ENCODE measurements at places on chromosomes 5 and 9.
A peak's percentile ranks its signal among the peaks of the same experiment; 100 is the strongest.

DNA sequence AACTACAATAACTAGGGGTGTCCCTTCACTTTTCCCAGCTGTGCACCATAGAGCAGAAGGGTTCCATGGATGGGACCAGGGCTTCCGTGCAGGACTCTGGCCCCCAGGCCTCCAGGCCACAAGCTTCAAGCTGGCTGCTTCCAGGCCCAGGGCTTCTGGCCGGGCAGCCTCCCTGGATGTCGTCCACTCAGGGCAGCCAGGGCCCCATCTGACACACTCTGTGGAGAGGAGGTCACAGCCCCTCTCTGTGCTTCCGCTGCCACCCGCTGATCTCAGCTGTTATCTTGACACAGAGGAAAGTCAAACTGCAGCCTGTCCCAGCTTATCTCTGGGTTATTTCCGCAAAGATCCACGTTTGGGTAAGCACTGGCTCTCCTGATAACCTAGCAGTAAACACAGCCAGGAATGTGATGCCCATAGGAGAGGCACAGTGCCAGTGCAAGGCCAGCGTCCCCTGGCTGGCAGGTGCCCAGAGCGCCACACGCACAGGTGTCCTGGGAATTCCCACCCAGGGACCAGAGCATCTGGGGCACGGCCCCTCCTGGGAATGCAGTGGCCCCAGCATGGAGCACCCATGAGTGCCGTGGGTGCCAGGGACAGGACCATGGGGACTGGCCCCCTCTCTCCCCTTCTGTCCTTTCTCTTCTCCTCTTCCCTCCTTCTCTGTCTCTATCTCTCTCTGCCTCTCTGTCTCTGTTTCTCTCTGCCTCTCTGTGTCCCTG, 15.6 kb upstream of the SLC6A19 start:
- peak; percentile 81 for DNase-seq

GRCh38 chr9:69444791-69445190, 119.8 kb downstream of the ENTREP1 start:
- no peak for DNase-seq

DNA sequence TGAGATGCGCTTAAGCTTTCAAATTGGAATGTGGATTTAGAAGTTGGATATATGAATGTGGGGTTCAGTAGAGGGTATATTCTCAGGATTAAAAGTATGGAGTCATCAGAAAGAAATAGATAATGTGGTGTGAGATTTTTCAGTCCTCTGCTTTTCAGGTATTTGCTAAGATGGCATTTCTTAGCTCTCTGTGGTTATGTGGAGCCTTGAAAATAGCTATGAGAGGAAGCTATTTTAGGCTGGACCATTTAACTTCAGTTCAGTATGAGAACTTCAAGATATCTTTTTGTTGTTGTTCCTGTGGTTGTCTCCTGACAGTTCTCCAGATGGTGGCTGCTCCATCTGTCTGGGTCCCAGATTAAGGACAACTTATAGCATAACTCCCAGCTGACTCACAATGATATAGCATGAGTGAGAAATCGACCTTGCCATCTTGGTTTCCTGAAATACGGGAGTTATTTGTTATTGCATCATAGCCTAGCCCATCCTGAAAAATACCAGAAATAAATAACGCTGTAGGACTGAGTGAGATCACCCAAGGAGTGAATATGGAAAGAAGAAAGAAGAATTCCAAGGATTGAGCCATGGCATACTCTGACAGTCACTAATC, 461.5 kb downstream of the ANXA1 start:
- DNase-seq, result no peak

DNA sequence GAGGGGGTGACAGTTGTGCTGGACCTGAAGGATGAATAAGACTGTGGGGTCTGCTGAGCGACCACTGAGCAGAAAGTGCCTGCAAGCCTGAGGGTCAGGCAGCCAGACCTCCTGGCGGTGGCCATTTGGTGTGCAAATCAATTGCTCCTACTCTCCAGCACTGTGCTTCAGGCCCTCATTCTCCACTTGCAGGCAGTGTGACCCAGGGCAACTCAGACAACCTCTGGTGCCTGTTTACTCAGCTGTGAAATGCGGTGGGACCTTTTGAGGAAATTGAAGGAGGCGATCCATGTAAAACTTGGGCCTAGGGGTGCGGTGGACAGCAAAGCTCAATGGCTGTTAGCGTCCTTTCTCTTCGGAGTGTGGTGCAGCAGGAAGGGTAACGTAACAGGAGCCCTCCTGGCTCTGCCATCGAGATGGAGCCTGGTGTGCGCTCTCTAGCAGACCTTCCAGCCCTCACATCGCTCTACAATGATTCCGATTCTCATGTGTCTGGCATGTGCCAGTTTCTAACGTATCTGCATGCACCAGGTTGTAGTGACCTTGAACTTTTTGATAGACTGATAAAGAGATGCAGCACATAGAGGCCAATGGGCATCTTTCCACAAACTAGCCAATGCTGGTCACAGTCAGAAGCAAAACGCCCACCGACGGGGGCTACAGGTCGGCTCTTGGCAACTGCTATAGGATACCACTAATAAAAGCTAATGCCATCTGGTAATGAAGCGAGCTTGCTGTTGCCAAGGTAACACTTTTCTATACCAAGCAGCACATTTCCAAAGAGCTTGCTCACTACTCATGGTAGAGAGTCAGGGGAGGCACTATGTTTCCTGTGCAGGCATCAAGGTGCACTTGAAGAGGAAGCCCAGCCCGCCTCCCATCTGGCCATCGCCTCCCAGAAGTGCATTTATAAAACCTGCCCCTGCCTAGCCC, 159.7 kb upstream of the RAPGEF1 start:
- no peak for DNase-seq

DNA sequence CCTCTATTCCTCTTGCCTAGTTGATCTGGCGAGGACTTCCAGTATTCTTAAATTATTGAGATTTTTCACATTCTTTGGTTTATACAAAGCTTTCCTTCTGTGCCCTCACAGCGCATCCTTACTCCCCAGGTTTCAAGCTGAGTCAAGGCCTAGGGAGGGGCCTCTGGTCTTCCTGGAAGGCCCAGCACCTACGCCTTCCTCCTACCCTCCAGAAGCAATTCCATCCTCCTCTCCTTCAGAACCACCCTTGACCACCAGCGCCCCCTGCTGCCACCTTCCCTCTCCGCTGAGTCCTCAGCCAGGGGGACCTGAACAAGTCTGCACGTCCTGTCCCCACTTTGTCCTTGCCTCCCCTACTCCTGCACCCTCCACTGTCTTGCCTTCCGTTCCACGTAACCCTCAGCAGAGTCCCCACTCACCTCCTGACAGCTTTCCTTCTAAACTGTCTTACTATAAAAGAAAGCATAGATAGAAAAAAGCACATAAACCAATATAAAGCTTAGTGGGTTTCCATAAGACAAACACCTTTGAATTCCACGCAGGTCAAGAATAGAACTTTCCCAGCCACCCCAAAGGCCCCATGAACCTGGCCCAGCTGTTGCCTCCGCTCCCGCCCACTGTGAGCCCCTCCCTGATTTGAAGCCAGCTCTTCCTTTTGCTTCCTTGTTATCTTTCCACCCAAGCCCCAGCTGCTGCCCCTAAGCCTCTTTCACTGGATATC, 63.0 kb upstream of the CTSL start:
- DNase-seq, result peak; percentile 83

GRCh38 chr5:63958654-63959053, 3.6 kb downstream of the HTR1A start:
- no peak for DNase-seq

DNA sequence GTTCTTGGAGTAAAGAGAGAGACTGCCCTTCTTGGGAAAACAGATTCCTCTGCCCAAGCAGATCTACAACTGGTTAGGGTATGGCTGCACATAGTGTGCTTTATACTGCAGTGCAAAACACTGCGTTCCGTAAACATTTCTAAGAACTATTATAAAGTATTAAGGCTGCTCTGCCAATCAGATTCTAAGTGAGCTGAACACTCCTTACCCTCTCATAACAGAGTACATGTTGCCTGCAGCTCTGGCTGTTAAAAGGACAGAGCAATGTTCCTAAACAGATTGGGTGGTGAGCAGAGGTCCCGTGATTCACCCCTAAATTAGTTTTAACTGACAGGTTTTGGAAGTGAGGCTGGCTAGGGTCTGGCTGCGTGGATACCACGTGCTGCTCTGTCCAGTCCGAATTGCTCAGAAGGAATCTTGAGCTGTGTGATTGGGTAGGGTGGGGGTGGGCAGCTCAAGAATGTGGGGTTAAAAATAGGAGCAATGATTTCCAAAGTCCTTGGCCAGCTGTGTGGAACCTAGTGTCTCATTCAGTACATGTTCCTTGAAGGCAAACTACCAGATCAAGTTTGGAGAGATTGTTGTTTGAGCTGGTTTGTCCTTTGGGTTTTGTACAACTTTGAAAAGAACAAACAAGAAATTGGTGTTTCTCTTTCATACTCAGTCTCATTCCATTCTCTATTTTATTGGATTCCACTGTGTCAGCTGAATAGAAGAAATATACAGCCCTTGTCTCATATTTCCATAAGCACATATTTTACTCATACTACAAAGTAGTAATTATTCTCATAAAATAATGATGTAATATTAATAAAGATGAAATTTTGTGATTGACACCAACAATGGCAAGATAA, 497.6 kb upstream of the CD180 start:
- no peak for DNase-seq

DNA sequence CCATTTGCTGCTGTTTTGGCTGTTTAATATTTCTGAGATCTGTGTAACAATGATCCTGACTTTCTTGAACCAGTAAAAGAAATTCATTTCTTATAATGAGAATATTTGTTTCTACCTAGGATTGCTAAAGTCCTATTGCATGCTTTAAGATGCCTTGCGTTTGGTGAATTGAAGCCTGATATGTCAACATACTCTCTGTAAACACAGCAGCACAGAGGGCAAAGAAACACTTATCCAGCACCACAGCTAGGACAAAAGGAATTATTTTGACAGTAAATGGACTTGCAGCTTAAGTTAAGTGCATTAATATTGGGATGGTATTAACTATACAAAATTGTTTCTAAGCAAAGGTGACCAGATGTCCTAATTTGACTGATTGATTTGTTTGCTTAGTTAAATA, 2031.2 kb upstream of the CDH6 start:
- no peak for DNase-seq

DNA sequence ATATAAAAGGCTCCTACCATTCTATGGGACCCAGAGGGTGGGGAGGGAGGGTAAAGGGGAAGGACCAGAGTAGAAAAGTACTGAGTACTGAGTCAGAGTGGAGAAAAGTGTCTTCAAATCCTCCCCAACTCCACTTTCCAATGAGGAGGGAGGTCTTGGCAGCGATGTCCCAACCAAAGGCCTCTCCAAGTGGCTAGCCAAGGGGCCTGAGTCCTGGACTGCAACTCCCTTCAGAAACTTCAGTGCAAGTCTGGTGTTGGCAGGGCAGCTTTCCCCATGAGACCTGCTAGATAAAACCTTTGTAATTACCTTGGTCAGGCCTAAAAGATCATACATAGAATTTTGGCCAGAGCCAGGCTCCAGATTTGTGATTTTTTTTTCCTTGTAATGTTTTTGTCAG, 111.3 kb upstream of the TNPO1 start:
- DNase-seq, result no peak

- DNase-seq, result no peak
Observed at GRCh38 chr9:95807326-95807947, 68.1 kb upstream of the ERCC6L2 start.

- no peak for DNase-seq
Observed at GRCh38 chr9:16025627-16026026, 472.8 kb downstream of the CCDC171 start.

DNA sequence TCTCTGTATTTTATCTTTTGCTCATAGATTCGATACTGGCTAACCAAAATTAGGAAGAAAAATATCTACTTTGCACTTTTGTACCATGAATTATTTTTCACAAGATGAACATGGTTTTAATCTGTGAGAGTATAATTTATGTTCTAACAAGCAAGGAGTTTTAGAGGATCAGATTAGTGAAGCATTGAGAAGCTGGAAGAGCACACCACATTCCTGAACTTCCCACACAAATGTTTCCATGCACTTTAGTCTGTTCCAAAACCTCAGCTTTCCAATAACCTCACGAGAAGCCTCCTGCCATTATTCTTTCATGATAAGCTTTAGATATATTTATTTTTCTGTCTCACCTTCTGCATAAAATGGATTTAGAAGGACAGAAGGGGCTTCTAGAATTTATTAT, 98.7 kb upstream of the MPDZ start:
- DNase-seq, result no peak

- DNase-seq, result no peak
Observed at GRCh38 chr9:100167176-100167575, 68.1 kb downstream of the INVS start.

- no peak for DNase-seq
Observed at GRCh38 chr9:108617676-108618075, 238.1 kb downstream of the ACTL7B start.

GRCh38 chr9:107644733-107645463, 155.3 kb upstream of the KLF4 start:
- no peak for DNase-seq

GRCh38 chr5:137491121-137491520, 8.0 kb downstream of the SPOCK1 start:
- no peak for DNase-seq

DNA sequence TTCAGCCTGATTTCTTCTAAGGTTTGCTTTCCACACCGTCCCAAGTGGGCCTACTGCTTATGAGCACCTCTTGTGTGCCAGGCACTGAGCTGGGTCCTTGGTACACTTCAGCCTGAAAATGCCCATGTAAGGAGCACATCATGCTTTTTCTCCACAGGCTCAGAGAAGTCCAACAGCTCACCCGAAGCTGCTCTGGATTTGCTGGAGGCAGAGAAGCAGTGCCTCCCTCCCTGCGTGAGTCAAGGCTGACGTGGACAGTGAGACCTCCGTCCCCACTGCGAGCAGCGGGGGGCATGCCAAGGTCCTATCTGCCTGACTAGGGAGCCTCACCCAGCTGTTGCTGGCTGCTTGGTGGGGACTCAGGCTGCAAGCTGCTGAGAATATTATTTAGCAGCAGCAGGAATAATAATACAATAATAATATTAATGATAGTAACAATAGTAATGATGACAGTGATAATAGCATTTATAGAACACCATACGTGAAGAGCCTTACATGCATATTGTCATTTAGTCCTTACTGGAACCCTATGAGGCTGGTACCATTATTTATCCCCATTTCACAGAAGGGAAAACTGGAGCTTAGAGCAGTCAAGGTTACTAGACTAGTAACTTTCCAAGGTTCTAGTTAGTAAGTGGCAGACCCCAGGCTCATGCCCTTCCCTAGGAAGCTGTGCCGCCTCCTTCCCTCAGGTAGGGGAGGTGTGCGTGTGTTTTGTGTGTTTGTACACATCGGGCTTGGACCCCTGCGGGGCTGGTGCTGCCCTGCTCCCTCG, 194.8 kb downstream of the HSPA4 start:
- peak; percentile 48 for DNase-seq

- no peak for DNase-seq
Observed at GRCh38 chr9:132631280-132631679, 38.5 kb downstream of the DDX31 start.

DNA sequence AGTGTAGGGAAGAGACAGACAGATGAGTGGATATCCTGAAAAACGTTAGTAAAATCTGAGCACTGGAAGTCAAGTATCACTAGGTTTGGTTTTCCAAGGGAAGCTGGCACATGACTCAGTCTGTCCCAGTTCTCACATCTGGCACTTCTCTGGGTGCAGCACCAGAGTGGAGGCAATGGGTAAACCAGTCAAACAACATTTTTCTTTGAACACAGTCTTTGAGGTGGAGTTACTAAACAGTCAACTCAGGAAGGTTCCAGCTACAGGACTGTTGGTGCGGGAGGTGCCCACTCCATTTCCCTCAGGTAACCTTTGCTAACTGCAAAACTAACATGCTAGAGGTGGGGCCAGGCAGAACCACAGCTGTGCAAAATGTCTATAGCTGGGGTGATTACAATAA, 301.4 kb upstream of the RFX3 start:
- DNase-seq, result no peak

- DNase-seq, result peak; percentile 3
Observed at GRCh38 chr9:135253305-135254004, 166.0 kb downstream of the OLFM1 start.

Data from hematopoietic multipotent progenitor cell treated with erythropoietin and hydrocortisone succinate and interleukin-3 and kit ligand, for 6 days (in vitro differentiated cells).